ENCODE measurements at places on chromosomes 12 and 14.

- DNase-seq: no peak
Measured at GRCh38 chr12:88419794-88420193, 160.5 kb downstream of the KITLG start.

DNA sequence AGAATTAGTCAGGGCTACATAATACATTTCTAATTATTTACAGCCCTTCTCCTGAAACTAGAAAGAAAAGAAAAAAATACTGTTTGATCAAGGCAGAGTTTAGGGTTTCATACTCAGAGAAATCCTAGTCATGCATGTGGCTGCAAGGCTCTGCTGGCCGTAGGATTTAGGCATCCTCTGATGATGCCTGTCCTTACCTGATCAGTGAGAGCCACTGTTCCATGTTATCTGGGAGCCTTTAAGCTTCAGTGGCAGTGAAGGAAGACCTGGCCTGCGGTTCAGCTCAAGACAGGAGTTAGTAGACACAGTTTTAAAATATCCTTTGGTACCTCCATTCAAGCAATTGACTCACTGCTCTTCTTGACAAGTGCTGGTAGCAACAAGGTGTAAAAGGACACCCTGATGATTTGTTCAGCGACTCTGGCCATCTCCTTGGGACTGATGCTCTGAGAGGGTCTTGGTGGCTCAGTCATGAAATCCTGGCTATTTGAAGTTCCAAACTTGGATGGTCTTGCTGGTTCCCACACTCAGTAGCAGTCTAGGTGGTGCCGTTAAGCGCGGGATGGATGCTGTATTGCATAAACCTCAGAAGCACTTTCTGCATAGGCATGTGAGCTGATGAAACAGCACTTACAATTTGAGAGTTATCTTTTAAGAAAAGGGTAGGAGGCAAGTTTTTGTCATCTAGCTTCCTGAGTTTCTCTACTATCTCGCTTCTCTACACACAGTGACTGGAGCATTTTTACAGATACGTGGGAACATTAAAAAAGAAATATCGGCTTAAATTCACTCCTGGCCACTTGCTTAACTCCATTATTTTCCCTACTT is 162.0 kb downstream of the SAMD4A start:
- no peak for DNase-seq

DNA sequence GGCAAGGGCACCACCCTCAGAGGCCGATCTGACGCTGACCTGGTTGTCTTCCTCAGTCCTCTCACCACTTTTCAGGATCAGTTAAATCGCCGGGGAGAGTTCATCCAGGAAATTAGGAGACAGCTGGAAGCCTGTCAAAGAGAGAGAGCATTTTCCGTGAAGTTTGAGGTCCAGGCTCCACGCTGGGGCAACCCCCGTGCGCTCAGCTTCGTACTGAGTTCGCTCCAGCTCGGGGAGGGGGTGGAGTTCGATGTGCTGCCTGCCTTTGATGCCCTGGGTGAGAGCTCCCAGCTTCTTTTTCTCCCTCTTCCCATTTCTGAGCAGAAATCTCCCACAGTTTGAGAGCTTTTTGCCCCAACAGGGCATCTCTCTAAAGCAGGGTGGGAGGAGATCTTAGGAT is 1.8 kb downstream of the OAS1 start:
- DNase-seq: no peak

- no peak for DNase-seq
Measured at GRCh38 chr14:69489495-69489894, 5.0 kb downstream of the PLEKHD1 start.

DNA sequence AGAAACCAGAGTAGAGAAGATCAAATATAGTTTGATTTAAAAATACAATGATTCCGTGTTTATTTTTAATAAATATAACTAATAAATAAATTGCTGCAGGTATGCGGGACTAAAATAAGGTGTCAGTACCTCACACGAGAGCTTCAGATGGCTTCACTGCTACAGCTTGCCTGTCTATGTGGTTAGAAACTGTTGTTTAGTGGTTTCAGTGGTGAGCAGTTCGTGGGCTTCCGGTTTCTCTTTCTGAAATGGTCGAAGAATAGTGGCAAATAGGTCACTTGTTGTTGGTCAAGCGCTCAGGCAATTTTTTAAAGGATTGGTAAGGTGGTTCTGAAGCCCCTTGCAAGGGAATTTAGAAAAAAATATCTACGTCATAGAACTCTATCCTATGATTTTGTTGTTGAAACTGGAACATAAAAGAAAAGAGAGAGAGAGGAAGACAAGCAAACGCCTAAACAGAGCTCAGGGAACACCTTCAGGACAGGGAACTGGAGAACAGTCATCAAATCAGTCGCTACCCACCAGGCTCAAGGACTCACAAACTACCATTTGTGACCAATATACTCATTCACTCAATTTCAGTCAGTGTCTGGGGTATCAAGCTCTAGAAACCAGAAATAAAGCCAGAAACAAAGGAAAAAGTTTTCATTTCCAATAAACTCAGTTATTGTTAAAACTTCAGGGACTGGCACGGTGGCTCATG is 31.3 kb downstream of the GABARAPL1 start:
- no peak for DNase-seq

DNA sequence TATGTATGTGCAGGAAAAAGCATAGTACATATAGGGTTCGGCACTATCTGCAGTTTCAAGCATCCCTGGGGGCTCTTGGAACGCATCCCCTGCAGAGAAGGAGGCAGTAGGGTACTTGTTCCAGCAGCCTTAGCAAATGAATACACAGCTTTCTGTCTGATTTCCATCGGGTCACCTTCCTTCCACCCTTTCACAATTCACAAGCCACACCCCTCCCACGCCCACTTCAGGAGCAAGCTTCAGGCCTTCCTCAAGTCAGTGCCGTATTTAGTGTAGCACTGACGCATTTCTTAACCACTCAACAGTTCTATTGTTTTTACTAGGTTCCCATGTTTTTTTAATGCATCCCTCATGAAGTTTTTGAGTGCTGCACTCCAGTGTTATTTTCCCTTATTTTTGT is 64.2 kb downstream of the CLMN start:
- DNase-seq: no peak

- DNase-seq: no peak
Measured at GRCh38 chr12:110739488-110739887, 3.2 kb downstream of the PPP1CC start.

GRCh38 chr14:105999361-106000028 is 473.1 kb downstream of the TMEM121 start:
- DNase-seq: peak; percentile 80

DNA sequence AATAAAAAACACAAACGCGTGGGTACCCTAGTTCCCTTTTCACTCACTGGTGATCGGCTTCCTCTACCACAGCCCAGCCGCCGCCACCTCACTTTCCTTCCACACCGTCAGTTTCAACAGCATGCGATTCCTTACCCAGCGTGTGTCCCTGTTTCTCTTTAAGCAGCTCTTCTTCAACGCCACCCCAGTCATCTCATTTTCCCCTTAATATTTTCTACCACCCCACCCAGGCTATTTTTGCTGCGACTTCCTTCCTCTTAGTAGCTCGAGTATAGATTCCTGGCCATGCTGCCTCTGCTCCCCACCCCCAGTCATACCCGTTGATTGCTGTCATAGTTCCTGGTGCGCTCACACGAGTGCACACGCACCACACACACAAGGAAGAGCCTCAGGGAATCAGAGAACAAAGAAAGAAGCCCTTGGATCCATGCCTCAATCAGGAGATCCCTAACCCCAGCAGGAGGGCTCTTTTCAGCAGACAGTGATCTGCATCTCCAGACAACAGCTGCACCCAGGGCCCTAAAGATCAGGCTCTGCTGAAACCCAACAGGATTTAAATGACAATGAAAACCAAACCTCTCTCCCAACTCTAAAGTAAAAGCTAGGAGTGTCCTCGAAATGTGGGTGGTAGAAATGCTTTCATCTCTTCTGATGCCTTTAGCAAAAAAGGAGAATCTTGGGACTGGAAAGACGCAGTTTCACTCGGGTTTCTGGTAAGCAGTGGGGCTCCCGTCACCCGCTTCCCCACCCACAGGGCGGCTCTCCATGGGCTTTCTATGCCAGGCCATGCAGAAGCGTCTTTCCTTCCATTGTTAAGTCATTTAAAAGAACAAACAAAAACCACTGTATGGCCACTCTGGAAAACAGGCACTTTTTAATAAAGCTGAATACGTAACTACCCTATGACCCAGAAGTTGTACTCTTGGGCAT is 23.8 kb downstream of the VPS37B start:
- DNase-seq: no peak

DNA sequence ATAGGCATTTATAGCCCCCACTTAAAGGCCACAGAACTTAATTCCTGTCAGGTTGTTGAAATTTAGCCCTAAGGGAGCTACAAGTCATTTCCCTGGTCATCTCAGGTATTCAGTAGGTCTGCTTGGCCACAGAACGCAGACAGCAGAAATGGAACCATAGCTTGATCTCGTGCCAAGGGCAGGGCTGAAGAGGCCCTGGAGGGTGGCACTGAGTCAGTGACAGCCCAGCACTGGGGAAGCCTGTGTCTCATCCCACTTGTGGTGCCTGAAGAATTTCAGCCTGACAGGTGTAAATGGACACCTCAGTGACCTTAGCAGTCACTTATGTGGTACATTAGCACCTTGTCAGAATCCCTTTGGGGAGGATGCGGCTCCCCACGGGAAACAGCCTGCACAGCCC is 6.6 kb downstream of the PRKAB1 start:
- DNase-seq: no peak

GRCh38 chr12:103791350-103791920 is 49.6 kb downstream of the NT5DC3 start:
- no peak for DNase-seq

GRCh38 chr12:39573971-39574370 is 45.6 kb downstream of the ABCD2 start:
- no peak for DNase-seq

GRCh38 chr12:4037747-4038312 is 164.6 kb upstream of the PARP11 start:
- peak; percentile 15 for DNase-seq

GRCh38 chr12:19450362-19450761 is 11.1 kb downstream of the AEBP2 start:
- no peak for DNase-seq

DNA sequence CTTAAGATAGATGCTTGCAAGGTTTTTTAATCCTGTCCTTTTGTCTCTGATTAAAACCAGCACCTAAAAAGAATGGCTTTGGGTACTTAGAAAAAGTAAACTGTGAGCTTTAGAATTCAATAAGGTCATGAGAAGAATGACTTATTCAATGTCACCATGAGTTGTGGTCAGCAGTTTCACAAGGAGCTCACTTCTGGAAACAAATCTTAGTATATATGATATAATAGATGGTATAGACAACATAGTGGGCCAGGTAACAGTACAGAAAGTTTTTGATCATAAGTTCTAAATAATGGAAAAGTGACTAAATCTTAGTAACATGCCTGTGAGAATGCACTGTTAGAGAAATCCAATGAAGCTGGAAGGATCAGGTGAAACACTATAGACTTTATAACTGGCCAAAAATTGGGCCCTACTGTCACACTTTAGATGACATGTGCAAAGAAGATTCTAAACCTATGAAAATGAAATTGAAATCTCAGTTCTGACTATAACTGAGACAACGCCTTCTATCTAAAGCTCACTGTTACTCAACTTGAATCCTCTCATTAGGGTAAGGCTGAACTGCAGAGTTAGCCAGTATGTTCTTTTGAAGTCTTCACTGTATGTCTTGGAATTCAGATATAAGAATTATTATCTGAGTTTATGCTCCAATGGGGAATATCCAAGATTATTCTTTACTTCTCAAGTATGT is 42.4 kb upstream of the RAD51AP1 start:
- DNase-seq: no peak

- no peak for DNase-seq
Measured at GRCh38 chr14:105503935-105504692, 13.1 kb downstream of the TEDC1 start.

GRCh38 chr14:77738559-77739250 is 22.3 kb downstream of the SNW1 start:
- DNase-seq: no peak

DNA sequence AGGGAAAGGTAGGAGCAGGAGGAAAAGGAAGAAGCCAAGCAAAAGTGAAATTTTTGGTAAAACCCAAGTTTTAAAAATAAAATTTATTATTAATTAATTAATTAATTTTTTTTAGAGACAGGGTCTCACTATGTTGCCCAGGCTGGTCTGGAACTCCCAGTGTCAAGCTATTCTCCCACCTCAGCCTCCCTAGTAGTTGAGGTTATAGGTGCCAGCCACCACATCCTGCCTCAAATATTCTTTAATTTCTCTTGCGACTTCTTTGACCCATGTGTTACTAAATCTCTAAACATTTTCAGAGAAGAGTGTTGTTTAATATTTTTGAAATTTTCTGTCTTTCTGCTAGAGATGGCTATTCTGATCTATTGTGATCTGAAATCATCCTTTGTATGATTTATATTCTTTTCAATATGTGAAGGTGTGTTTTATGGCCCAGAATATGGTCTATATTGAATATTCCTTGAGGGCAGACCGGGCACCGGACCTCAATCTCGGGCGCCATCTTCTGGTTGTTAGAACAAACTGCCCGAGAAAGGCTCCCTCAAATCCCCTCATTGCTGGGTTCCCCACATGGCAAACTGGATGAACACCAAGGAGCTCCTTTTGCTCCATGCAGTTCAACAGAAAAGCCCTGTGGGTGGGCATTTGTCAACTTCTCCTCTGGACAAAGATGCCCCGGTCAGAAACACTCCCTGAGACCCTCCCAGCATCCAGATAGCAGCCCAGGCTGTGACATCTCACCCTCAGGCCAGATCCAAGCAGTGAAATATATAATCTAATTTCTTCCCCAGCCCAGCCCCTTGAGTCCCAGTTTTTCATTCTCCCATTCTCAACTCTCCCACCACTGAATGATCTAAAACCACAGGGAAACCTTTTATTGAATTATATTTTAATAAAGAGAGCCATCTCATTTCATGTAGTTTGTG is 110.5 kb downstream of the ASCL4 start:
- DNase-seq: peak; percentile 7

- no peak for DNase-seq
Measured at GRCh38 chr12:131950182-131950913, 606 bp downstream of the EP400 start.

GRCh38 chr12:6322352-6322751 is 11.9 kb downstream of the PLEKHG6 start:
- DNase-seq: no peak

- no peak for DNase-seq
Measured at GRCh38 chr12:23781118-23781517, 168.4 kb downstream of the SOX5 start.

DNA sequence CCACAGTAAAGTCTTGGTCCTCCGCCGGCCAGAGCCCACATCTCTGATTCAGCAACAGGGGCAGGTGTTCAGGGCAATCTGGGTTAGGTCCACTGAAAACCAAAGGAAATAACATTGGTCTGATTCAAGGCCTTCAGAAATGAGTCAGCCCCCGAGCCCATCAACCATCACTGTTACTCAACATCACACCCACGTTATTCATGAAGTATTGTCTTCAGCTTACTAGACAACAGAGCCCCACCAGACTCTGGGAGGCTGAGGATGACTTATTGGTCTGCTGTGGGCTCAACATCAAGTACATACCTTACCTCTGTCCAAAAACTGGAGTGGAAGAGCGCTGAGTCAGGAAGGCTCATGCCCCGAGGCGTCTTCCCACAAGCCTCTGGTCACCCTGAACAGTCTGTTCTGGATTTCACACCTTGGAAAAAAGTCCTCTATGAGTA is 97.5 kb downstream of the ZFP36L1 start:
- peak; percentile 37 for DNase-seq

GRCh38 chr12:94098466-94098865 is 49.9 kb upstream of the PLXNC1 start:
- DNase-seq: no peak

DNA sequence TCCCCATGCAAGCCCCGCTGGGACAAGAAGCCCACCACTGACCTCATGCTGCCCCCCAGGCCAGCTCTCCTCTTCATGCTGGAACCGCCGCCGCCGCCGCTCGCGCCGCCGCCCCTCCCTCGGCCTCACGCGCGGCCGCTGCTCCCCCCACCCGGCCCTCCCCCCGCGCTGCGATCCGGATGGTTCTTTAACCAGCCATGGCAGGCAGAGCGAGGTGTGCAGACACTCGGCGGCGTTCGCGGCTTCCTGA is at the start of gene DCAF5:
DCAF5 (minus strand) TSS at position 218 of the 250 bp plus-strand sequence; CDS start at position 77, 141 bp downstream.
- peak; percentile 92 for DNase-seq

Measured in activated gamma-delta T cell treated with Interleukin-2 at 50 U/mL for 16 hours (primary cell).